ENCODE measurements at places on chromosomes 2 and 18.
A peak's percentile ranks its signal among the peaks of the same experiment; 100 is the strongest.

DNA sequence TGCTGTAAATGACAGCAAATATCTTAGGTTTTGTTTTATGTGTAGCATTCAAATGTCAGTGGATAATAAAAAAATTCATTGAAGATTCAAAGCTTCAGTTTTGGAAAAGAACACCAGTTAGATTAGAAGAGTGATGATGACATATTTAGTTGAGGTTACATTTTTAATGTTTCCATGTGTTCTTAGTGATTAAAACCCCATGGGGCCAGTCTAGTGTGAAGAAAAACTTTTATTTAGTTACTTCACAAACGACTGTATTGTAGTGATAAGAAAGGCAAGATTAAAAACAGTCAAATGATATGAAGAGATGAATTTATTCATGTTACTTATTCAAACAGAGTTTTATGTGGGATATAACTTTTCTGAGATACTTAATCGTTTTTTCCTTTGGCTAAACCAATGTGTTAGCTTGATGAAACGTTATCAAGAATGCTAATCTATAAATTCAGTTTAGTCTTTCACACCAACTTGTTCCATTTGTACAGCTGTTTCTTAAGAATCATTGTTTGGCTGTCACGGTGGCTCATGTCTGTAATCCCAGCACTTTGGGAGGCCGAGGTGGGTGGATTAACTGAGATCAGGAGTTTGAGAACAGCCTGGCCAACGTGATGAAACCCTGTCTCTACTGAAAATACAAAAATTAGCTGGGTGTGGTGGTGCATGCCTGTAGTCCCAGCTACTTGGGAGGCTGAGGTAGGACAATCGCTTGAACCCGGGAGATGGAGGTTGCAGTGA, 11.6 kb downstream of the BMPR2 start:
- DNase-seq = no peak

DNA sequence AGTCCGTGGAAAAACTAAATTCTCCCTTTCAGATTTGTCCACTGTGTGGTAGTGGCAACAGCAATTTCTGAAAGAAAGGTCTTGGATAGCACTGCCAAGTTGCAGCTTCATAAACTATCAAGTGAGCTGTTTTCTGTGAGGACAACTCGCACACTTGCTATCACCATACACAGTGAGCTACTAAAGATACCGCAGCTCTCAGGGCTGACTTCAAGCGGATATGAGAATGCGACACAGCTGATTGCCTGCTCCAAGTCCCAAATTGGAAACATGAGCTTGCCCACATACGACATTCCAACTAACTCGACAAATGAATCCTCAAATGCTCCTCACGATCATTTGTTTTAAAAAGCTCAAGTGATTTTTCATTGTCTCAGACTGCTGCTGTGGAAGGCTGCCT, 46.2 kb downstream of the E2F6 start:
- DNase-seq = no peak

- no peak for DNase-seq
These were observed 2.8 kb upstream of the KLHL14 start for GRCh38 chr18:32775628-32776027.

GRCh38 chr18:3448838-3449511, 997 bp upstream of the TGIF1 start:
- DNase-seq = peak; percentile 84

- DNase-seq = no peak
These were observed 69.1 kb upstream of the PXDN start for GRCh38 chr2:1813371-1813770.

DNA sequence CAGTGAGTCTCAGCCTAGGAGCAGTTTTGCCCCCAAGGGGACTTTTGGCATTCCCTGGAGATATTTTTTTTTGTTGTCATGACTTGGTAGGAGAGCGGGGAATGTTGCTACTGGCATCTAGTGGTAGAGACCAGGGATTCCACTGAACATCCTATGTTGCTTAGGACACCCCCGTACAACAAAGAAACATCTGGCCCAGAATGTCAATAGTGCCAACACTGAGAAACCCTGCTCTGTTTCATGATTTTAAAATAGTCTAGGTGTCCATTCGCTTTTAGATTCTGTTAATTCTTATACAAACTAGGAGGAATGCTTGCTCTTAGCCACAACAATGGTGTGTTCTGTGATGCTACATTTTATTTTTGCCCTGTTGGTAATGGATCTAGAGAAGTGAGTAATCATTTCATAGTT, 225.8 kb upstream of the SIX3 start:
- peak; percentile 55 for DNase-seq

DNA sequence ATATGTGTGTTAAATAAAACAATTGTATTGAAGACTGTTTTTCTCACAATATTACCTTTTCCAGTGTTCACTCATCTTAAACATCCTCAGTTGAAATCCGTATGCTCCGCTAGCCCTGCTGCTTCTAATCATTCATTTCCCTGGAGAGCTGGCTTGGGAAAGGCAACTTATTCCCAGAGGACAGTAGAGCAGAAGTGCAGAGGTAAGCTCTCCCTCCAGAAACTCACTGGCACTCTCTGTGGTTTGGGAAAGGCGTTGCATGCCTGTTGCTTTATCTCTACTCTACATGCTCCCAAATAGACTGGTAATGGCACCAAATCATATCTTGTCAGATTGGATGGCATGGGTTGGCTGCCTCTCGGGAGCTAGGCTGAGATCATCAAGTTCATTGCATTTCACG, 117.1 kb upstream of the BOD1L2 start:
- DNase-seq = no peak

DNA sequence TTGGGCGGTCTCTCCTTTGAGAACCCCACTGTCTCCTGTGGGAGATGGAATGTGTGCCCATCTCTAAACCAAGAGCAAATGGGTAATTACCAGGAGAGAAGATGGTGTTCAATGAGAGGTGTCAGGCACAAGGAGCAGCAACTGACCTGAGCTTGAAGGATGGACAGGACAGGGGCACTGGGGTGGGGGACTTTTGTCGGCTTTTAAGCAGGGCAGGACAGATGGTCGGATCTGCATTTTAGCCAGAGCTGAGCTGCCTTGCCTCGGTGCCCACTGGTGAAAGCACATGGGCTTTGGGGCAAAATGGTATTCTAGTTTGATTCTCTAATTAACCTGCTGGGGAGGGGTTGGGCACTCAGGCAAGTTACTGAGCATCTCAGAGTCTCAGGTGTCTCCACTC, 98.0 kb downstream of the INHBB start:
- DNase-seq = no peak

- no peak for DNase-seq
These were observed 10.0 kb downstream of the FAP start for GRCh38 chr2:162233197-162233596.

DNA sequence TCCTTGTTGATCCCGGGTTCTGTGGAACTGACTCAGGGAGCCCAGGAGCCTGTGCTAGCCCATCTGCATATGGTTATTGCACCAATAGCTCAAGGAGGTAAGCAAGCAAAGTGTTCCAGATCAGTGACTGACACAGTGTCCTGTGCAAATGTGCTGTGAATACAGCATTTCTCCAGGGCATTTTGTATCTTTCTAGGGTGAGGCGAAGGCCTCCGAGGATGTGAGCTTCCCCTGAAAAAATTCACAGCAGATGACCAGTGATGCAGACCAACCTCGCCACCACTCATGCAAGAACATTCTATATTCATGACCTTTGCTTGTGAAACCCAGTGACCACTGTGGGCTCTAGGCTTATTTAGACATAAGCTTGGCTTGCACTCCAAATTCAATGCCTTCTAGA, 15.2 kb upstream of the NT5DC4 start:
- DNase-seq = no peak

DNA sequence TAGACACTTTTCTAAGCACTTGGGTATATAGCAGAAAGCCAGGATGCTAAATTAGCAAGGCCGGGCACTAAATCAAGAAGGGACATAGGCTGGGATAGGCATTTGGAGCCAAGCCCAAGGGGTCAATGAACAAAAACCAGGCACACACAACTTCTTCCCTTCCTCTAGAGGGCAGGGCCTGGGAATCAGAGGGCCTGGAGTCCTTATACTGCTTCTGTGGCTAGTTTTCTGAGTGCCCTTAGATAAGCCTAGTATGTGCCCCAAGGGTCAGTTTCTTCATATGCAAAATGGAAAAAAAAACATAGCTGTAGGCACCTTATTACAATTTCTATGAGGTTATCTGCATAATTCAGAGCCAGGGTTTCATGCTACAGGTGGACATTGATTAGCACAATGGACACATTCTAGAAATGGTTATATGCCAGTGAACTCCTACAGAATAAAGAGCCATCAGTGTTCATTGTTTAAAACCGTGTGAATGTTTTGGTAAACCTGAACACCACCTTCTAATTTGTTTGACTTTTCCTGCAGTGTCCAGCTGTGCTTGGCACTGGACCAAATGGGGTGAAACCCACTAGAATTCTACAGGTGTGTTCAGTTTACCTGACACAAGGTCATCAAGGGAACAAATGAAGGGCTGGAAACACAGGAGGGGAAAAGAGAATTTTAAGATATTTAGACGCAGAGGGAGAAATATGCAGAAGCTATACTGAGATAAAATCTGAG, 49.6 kb downstream of the PAX8 start:
- DNase-seq = no peak

- no peak for DNase-seq
These were observed 162.0 kb upstream of the SOX11 start for GRCh38 chr2:5530011-5530696.

- DNase-seq = no peak
These were observed 4.2 kb upstream of the KLHL14 start for GRCh38 chr18:32777049-32777448.

DNA sequence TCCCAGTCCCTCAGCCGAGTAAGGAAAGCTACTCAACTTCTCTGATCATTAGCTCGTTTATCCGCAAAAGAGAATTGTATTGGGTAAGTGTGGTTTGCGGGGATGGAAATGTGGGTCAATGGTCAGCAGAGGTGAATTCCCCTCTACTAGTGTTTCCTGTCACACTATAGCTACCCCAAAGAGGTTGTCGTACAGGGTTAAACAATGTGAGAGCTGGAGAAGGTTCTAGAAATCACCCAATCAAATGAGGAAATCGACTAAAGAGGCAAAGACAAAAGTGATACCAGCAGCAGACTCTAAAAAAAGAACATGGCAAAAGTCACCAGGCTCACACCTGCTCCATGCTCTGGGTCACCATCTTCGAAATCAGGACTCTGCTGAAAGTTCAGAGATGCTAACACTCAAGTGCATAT, 144.7 kb upstream of the ITGA4 start:
- no peak for DNase-seq

GRCh38 chr18:34221971-34222306, 2.8 kb downstream of the NOL4 start:
- DNase-seq = no peak

- DNase-seq = no peak
These were observed 42.6 kb upstream of the EDAR start for GRCh38 chr2:109031476-109032228.

DNA sequence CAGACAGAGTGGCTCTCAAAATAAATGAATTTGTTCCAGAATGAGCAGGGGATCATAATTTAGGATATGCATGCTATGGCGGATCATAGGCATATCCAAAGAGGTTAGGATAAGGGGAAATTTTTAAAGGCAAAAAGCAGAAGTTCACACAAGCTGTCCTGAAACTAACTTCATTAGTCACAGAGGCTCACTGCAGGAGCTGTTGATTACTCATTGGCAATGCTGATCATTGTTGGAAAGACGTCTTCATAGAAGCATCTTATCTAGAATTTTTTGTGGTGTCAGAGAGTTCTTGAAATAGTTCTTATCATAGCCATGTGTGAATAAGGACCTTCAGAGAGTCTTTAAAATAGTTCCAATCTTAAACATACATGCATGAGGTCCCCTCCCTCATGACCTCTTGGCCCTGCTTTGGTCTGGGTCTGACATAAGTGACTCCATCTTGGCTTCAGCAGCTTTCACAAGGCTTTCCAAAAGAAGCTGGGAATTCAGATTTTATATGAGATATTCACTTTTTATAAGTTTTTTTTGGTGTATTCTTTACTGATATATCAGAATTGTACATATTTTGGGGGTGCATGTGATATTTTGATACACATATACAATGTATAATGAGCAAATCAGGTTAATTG, 7.5 kb upstream of the CCDC195 start:
- no peak for DNase-seq

GRCh38 chr2:644871-645270, 32.3 kb downstream of the TMEM18 start:
- DNase-seq = no peak

DNA sequence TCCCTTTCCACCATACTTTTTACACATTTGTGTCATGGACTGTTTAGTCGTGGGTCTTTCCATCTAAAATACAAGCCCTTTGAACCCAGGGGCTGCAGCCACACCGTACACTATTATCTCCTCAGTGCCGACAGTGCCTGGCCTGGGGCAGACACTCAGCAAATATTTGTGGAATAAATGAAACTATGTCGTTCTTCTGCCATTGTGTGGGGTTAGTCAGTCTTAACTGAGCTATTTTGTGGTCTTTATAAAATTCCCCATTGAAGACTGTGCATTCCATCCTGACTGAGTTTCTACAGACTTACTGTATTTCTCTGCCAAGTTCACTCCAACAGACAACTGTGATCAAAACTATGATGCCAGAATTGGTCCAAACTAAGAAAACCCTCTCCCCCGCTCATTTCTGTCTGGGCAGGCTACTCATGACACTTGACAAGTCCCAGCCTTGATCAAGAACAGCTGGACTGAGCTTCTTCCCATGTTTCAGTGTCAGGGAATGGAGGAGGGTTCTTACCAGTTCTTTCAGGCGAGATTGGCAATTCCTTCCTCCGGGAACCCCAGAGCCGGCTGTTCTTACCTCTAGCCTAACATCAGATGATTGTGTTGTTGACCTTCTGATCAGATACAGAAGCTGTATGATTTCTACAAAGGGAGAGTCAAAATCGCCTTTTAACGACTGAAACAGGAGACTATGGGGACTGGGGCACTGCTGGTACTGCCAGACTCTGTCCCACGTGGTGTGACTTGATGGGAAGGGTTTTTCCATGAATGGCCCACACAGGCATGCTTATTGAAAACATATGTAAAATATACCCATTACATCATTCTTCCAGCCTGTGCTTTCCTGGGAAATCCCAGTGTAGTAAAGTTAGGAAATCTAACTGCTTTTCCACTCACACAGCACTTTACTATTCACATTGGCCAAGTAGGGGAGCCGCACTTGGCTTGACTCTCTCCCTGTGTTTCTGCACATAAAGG, 77.4 kb upstream of the NPAS2 start:
- DNase-seq = no peak

DNA sequence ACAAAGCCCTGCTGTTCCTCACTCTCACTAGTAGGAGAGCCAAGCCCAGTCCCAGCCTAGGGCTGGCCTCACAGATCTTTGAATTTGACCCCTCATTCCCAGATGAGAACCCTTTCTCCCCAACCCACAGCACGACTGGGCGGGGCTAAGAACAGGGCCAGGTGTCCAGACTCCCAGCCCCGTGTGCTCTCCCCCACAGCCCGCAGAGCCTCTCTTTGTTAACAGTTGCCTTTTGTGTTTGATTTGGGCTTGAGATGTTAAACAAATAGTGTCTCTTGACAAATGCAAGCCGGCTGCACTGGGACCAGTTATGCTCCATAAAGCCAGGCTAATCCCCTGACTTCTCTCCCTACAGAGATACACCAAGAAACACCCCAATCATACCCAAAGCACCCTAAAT, 4.7 kb upstream of the KCNK3 start:
- peak; percentile 62 for DNase-seq
